ENCODE measurements at places on chromosomes 6 and 20. TPM values are rescaled to one million over a fixed set of nuclear protein-coding genes. Genes with fewer than 3 reads are reported as not detected.

DNA sequence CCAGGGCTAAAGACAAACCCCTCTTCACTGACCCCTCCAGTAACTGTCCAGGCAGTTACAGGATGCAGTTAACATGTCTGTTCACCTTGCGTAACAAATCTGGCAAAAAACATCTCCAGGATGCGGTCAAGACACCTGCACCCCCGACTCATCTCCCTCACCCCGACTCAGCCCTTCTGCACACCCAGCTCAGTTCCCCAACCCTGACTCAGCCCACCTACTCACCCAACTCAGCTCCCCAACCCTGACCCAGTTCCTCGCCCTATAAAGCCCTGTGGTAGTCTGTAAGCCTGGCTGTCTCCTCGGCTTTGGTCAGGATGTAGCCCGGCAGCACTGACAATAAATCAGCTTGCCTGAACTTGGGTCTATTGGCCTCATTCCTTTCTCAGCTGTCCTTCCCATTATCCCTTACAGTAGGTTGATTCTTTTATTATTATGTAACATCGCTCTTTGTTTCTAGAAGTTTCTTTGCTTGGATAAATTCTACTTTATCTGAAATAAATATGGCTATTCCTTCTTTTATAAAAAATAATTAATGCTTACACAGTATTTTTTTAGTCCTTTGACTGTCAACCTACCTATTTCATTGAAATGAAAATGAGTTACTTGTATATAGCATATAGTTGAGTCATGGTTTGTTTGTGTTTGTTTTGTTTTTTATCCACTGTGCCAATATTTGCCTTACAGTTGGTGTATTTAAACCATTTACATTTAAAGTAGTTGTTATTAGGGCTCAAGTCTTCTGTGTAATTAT, 12.9 kb upstream of the ADTRP start:
- no peak for DNase-seq
- no peaks in the 10 kb centered on the region for H3K27me3 ChIP-seq
- no peak overlapping the region for H3K4me3 ChIP-seq
- no peaks in the 10 kb centered on the region for H3K36me3 ChIP-seq

DNA sequence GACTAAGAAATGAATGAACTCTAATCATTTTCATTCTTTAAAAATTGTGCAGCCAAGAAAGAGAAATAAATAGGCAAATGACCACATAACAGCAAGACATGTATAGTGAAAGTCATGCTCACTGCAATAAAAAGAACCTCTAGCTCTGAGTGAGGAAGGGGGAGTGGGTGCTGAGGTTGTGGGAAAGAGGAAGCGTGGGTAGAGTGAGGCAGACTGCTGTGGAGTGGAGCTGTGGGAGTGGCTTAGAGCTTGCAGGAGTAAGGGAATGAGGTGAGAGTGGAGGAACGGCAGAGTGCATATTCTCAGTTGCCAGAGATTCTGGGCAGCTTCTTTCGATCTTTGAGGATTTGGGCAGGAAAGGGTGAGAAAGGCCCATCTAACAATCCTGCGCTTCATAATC, 10.4 kb downstream of the DEFB129 start:
- H3K4me3 ChIP-seq: peak overlapping the region; percentile 40
- no peaks in the 10 kb centered on the region for H3K36me3 ChIP-seq
- H3K27me3 ChIP-seq: no peaks in the 10 kb centered on the region
- no peak for DNase-seq
- H3K4me1 ChIP-seq: peaks cover 6% of the 10 kb centered on the region

GRCh38 chr6:29567991-29568390, 8.5 kb upstream of the UBD start:
- H3K27ac ChIP-seq: no peak overlapping the region
- no peaks in the 10 kb centered on the region for H3K36me3 ChIP-seq
- no peak for DNase-seq
- peaks cover 3% of the 10 kb centered on the region for H3K27me3 ChIP-seq
- no peaks in the 10 kb centered on the region for H3K4me1 ChIP-seq

DNA sequence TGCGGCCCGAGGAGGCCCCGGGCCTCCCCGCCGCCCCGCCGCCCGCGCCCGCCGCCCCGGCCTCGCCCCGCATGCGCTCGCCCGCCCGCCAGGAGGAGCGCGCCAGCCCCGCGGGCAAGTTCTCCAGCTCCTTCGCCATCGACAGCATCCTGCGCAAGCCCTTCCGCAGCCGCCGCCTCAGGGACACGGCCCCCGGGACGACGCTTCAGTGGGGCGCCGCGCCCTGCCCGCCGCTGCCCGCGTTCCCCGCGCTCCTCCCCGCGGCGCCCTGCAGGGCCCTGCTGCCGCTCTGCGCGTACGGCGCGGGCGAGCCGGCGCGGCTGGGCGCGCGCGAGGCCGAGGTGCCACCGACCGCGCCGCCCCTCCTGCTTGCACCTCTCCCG, 1.5 kb downstream of the FOXQ1 start:
- peaks cover 20% of the 10 kb centered on the region for H3K4me1 ChIP-seq
- H3K36me3 ChIP-seq: no peaks in the 10 kb centered on the region
- DNase-seq: no peak
- no peak overlapping the region for H3K27ac ChIP-seq
- H3K4me3 ChIP-seq: no peak overlapping the region

DNA sequence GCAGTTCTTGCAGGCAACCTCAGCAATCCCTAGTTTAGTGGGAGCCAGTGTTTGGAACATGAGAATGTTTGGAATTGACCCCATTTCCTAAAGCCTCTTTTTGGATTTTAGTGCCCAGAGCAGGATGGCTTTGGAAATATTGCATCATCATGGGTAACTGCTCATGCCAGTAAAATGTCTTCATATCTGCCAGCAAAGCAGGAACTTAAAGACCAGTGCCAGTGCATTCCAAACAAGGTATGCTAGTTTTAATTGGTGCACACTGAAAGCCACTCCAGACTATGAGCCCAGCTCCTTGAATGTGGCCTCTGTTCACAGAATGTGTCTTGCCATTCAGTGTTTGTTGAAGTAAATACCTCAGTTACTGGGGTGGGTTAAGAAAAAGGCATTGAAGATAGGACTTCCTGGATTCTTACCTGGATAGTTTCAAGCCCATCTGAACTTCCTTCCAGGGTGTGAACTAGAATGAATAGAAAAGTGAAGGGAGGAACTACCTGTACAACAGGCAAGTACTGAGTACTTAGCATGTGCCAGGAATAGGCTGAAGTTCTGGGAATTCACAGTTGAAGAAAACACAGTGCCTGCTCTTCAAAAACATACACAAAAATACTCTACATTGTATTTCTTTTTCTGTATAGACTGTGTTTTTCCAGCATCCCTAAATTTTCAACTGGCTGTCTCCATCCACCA, 70.5 kb downstream of the COL19A1 start:
- no peak overlapping the region for H3K4me3 ChIP-seq
- DNase-seq: no peak
- no peaks in the 10 kb centered on the region for H3K4me1 ChIP-seq
- H3K27me3 ChIP-seq: no peaks in the 10 kb centered on the region

DNA sequence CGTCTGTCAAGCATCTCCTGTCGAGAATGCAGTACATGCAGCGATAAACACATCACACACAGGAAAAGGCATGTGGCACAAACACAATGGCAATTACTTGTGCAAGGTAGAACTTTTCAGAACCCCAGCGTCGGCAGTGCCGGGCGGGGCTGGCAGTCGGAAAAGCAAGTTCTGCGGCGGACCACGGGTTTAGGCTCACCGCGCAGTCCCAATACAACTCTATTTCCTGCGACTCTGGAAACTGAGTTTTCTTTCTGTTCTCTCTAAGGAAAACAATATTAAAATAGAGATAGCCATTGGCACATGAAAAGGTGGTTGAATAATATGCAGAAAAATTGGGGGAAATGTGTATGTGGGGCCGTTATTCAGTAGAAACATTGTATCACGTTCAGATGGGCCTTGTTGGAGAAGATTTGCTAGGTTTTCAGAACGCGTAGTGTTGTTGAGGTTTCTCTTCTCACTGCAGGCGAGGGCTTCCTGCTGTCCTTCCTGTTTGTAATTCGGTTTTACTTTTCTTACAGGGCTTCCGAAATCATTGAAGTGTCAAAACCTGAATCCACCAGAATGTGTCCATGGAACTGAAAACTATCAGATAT, 369.5 kb downstream of the THBS2 start:
- H3K36me3 ChIP-seq: no peaks in the 10 kb centered on the region
- peak overlapping the region; percentile 54 for H3K4me3 ChIP-seq
- peaks cover 18% of the 10 kb centered on the region for H3K4me1 ChIP-seq
- no peak overlapping the region for H3K27ac ChIP-seq

DNA sequence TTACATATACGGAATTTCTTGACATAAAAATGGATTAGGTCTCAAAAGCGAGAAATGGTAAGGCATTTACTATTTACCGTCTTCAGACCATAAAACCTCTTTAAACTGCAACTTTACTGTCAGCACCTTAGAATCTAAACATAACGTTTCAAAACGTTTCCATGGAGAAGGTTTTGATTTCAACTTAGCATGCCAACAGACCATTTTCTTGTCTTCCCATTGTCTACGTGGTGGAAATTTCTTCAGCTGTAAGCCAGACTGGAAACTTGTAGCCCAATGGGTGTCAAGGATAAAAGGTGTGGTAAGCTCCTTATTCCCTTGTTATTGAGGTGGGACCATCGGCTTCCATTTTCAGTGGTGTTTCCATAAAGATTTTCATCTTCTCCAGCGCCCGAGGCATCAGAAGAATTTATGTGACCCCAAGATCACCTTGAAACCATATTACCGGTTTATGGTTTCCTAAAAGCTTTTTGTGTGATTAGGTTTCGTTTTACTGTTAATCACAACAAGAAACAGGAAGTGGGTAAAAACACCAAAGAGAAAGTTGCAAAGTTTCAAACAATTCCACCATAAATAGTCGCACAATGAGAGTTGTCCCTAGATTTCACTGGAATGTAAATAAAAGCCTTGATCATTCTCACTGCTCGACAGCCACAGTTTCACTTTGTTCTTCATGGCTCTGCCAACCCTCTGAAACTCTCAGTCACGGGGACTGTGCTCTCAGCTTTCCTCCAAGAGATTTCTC, 63.0 kb upstream of the CD2AP start:
- H3K4me3 ChIP-seq: peak overlapping the region; percentile 52
- peak; percentile 36 for DNase-seq

GRCh38 chr6:157631412-157631811, 191.6 kb upstream of the SNX9 start:
- DNase-seq: no peak
- H3K27ac ChIP-seq: no peak overlapping the region
- no peaks in the 10 kb centered on the region for H3K4me1 ChIP-seq
- H3K27me3 ChIP-seq: no peaks in the 10 kb centered on the region
- H3K36me3 ChIP-seq: no peaks in the 10 kb centered on the region
- no peak overlapping the region for H3K4me3 ChIP-seq

Gene EFCAB8
- total RNA-seq: 2.5 TPM

Gene GGTLC1
- not detected for total RNA-seq

Gene OR12D3
- total RNA-seq: not detected

Gene DEFB124
- not detected for total RNA-seq

Gene EBF4
- total RNA-seq: 5.1 TPM
